Hepatocyte (in vitro differentiated cells): ENCODE measurements at places on chromosomes 13 and 19. TPM values are rescaled to one million over a fixed set of nuclear protein-coding genes. Genes with fewer than 3 reads are reported as not detected.
A peak's percentile ranks its signal among the peaks of the same experiment; 100 is the strongest.

DNA sequence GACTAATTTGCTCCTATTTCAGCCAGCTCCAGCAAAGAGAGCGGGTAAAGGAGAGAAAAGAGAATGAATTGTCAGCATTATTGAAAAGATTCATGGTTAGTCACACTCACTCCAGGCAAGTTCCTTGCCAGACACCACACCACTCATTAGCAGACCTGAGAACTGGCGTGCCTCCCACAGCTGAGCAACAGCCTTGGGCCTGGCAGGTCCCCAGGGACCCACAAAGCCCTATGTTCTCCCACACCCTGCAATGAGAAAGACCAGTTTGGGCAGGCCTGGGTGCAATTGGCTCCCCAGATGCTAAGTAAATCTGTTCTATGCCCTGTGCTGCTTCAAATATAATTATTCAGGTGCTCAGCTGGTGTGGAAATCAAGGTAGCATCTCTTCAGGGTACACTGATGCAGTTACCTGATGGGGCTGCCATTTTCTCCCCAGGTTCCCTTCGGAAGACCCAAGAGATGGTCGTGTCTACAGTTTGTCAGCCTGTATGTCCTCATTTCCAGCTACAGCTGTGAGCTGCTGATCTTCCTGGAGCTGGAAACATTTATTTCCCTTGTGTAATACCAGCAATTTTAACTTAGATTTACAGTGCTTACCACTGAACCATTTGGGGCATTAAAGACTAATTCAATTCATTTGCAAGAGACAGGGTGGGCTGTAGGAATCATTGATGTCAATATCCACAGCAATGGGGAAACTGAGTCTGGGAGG lies 405.0 kb downstream of the COG6 start:
- DNase-seq, result no peak

DNA sequence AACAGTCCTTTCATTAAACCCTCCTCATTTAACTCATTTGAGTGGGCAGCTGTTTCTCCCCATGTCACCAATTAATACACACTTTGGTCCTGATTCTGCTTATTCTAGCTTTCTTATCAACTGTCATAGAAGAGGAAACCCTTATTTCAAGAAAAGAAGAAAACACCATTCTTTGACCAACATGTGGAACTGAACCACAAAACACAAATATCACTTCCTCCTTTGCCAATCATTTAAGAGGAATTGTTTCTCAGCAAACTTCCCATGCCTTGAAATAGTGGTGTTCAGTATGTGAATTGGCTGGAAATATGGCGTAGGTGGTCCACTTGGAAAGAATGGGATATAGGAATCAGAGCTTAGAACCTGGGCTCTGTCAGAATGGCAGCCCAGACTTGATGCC lies 20.4 kb downstream of the MBD3L2B start:
- no peak for DNase-seq

DNA sequence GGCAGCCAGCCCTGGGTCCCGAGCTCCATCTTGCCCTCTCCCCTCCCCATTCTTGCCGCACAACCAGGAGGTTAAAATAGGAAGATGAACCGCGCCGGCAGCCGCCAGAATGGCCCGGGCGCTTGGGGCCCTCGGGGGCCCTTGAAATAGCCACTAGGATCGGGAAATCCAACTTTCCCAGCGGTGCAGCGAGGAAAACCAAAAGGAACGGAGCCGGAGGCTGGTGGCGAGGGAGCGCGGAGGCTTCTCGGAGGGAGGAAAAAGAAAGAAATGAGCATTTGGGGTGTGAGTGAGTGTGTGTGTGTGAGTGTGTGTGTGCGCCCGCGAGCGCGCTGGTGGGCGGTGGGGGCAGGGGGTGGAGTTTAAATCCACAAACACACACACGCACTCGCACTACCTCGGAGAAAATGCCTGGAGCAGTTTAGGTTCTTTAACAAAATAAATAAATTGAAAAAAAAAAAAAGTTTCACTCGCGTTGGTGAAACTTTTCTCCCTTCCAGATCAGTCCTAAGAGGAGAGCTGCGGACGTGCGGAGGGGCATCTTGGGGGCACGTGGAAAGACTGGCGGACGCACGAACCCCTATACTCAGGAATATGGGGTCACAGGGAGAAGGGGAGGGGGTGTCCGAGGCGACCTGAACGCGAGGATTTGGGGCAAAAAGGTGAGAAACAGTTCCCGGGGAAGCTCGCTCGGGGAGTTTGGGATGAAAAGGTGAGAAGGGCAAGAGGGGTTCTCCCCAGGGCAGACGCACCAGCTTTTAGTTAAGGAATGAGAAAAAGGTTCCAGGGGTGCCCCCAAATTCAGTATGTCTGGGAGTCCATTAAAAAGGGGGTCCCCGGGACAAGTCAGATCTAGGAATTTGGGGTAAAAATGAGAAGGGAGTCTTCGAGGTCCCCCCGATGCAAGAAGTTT lies 1.3 kb downstream of the RFX2 start:
- peak; percentile 57 for DNase-seq

- DNase-seq, result no peak
These were observed 41.2 kb upstream of the ZNF527 start for GRCh38 chr19:37329686-37330085.

DNA sequence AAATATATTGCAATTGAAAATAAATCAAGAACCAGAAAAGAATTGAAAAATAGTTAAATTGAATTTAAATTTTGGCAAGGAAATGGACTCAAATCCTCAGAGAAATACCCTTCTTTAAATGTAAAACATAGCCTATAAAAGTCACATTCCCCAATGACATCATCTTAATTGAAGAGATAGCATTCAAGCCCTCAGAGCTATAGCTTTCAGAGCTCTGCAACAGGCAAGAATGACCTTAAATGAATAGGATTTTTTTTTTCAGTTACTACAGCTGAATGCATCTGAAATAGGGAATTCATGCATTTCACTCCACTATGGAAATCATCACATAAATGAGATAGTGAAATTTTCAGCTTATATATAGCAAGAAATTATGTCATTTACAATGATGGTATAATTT lies 1049.0 kb downstream of the OLFM4 start:
- DNase-seq, result no peak

DNA sequence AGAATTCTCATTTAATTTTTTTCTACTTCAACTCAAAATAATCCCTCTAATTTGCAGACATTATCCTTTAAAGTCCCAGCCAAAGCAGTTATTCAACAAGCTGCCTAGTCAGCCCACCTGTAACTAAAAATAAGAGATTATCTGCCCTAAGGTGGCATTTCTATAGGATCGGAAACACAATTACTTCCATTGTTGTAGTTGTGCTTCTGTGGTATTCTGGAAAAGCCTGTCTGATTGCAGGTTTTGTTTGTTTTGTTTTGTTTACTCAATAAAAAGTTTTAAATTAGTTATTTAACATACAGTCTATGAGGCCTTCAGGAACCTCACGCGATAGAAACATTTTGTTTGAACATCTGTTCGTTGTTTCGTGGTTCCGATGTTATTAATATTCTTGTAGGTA lies 101.0 kb downstream of the ZIC5 start:
- no peak for DNase-seq

DNA sequence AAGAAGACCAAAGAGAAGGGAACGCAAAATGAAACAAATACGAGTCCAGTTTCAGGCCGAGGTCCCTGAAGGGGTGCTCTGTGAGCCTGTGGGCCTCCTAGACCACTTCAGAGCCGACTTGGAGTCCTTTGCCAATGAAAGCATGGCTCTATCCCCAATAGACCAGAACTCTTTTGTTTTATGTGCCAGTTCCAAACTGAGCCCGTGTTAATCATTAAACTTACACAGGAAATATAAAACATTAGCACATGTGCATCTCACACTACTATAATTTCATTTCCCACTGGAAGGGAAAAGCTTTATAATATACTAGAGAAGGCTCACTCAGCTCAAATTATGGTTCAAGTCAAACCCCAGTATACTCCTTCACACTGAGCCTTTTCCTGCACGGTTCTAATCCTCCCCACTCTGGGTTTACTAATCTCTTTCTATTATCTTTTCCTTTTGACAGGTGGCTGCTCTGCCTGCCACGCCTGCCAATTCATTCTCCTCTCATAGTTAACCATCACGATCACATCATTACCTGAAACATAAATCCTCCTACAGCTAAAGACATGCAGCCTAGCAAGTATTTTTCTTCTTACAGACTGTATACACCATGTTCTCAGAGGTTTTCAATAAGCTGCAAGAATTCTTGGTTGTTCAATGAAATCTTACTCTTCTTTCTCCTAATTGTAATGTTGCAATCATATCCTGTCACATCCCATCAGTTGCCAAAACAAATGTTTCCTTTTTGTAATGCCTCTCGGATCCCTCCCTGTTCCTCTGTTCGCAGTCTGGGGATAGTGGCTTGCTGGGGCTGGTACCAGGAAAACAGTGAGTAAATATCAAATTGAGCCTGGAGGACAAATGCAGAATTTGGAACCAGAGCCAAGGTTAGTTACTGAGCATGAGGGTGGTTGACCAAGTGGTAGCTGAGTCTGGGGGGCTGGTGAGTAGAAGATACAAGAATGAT lies 18.8 kb upstream of the WASF3 start:
- no peak for DNase-seq

DNA sequence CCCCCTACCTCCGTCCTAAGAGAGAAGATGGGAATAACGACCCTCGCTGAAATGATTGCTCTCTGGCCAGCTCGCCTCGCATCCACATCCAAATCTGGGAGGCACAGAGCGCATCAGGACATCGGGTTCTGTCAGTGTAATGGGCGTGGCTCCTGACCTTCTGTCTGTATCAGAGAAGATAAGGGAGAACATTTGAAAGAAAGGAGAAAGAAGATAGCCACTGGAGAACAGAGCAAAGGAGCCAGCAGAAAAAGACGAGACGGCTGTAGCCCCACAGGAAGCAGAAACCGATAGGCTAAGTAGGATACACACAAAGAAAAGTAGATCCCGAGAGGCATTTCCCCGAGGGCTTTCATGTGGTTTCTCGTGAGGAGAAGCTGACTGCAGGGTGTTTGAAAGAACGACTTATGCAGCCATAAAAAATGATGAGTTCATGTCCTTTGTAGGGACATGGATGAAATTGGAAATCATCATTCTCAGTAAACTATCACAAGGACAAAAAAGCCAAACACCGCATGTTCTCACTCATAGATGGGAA lies 14.0 kb upstream of the GJB2 start:
- DNase-seq, result no peak

- no peak for DNase-seq
These were observed 87.3 kb upstream of the PEG3 start for GRCh38 chr19:56927791-56928207.

DNA sequence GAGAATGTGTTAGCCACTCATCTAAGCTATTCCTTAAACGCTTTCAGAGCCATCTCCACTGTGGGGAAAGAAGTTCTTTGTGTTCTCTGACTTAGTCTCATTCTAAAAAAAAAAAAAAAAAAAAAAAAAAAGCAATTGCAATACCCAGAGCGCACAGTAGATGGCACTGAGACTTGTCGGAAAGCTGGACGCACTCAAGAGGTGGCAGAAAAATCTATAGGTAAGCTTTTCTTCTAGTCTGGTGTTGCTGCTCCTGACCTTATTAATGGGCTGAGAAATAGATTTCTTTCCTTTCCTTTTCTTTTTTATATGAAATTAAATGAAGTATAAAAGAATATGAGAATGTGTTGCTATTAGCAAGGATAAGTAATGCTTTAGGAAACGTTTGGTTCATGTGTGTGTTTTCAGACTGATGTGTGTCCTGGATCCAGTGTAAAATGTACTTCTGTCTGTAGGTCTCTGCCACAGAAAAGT lies 4.7 kb upstream of the GJB2 start:
- DNase-seq, result peak; percentile 39

- DNase-seq, result no peak
These were observed 218.2 kb downstream of the ABCC4 start for GRCh38 chr13:95083066-95083465.

- DNase-seq, result no peak
These were observed 42.5 kb downstream of the SPRYD7 start for GRCh38 chr13:49893591-49893990.

- DNase-seq, result no peak
These were observed 14.6 kb downstream of the KBTBD7 start for GRCh38 chr13:41179593-41180250.

DNA sequence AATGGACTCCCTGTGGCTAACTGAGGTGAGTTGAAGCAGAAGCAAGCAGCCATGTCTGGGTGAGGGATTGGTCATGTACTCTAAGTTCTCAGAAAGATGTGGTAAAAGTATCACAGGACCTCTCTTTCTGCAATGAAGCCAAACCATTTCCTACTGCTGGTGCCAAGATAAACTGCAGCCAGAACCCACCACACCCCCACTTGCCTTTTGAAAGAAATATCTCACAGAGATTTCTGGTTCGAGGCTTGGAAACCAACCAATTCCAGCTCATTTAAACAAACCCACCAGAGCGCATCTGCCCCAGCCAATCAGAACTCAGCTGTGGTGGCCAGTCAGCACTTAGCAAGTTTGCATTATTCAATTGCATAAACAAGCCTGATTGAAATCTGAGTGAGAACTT lies 204.5 kb upstream of the ATXN8OS start:
- no peak for DNase-seq

DNA sequence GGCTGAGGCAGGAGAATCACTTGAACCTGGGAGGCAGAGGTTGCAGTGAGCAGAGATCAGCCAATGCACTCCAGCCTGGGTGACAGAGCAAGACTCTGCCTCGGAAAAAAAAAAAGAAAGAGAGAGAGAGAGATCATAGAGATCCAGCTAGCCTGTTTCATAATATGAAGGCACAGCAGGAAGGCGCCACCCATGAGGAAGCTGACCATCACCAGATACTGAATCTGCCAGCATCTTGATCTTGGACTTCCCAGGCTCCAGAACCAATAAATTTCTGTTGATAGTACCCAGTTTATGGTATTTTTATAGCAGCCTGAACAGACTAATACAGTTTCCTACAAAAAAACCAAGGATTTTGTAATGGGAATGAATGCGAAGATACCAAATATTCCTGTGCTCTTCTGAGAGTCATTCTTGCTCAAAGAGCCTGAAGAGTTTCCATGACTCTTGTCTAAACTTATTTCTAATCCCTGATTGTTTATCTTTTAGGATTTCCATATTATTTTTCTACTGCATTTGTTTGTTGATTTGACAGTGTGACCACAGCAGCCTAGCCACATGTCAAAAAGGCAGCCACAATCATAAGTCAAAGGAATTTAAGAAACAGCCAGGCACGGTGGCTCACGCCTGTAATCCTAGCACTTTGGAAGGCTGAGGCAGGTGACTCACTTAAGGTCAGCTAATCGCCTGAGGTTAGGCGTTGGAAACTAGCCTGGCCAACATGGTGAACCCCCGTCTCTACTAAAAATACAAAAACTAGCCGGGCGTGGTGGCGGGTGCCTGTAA lies 37.7 kb upstream of the PDCD5 start:
- no peak for DNase-seq

GRCh38 chr19:43759515-43759914 lies 4.8 kb upstream of the SMG9 start:
- DNase-seq, result no peak

- DNase-seq, result peak; percentile 84
These were observed 12.1 kb upstream of the PSMD8 start for GRCh38 chr19:38362076-38362945.

The PRSS57 gene
- polyA plus RNA-seq, result 1.2 TPM in 1 of 2 replicates, not detected in the other

The PLPPR3 gene
- 11.4 and 11.7 TPM in 2 replicates for polyA plus RNA-seq

The ZNF835 gene
- not detected in 2 replicates for polyA plus RNA-seq

The CKM gene
- polyA plus RNA-seq, result 0.39 and 1.0 TPM in 2 replicates

The ADM5 gene
- polyA plus RNA-seq, result not detected in 2 replicates

The ARHGEF18 gene
- 35.9 and 36.7 TPM in 2 replicates for polyA plus RNA-seq

The GGACT gene
- polyA plus RNA-seq, result 3.3 and 5.6 TPM in 2 replicates

The UBE2L5 gene
- polyA plus RNA-seq, result not detected in 2 replicates

The PRTN3 gene
- polyA plus RNA-seq, result not detected in 2 replicates

The PGLYRP1 gene
- not detected in 2 replicates for polyA plus RNA-seq

The SLC6A16 gene
- 0.27 and 1.1 TPM in 2 replicates for polyA plus RNA-seq

The GPC5 gene
- polyA plus RNA-seq, result 3.9 and 4.7 TPM in 2 replicates

The CCDC8 gene
- 46.8 and 55.9 TPM in 2 replicates for polyA plus RNA-seq

The IGLON5 gene
- polyA plus RNA-seq, result 2.4 and 4.3 TPM in 2 replicates

The EXOC3L2 gene
- 0.13 TPM in 1 of 2 replicates, not detected in the other for polyA plus RNA-seq
